ENCODE measurements at places on chromosomes 7 and 10. TPM values are rescaled to one million over a fixed set of nuclear protein-coding genes. Genes with fewer than 3 reads are reported as not detected.

Gene MYL10
- total RNA-seq = not detected

Gene SPDYE16
- total RNA-seq = 0.24 TPM

Gene CDK14
- 43.2 TPM for total RNA-seq

Gene NPC1L1
- not detected for total RNA-seq

Gene NEUROD6
- not detected for total RNA-seq

- peaks cover 40% of the 10 kb centered on the region for H3K4me1 ChIP-seq
- DNase-seq = no peak
- no peak overlapping the region for H3K4me3 ChIP-seq
- H3K36me3 ChIP-seq = no peaks in the 10 kb centered on the region
- H3K27ac ChIP-seq = no peak overlapping the region
- no peaks in the 10 kb centered on the region for H3K27me3 ChIP-seq
Measured at GRCh38 chr10:101832325-101832771, 11.3 kb downstream of the KCNIP2 start.

- DNase-seq = no peak
- no peaks in the 10 kb centered on the region for H3K27me3 ChIP-seq
- H3K27ac ChIP-seq = no peak overlapping the region
- no peak overlapping the region for H3K4me3 ChIP-seq
Measured at GRCh38 chr10:19974138-19974537, 157.9 kb downstream of the PLXDC2 start.

- no peak overlapping the region for H3K27ac ChIP-seq
- no peaks in the 10 kb centered on the region for H3K27me3 ChIP-seq
- H3K4me1 ChIP-seq = peaks cover 15% of the 10 kb centered on the region
Measured at GRCh38 chr7:106729720-106730385, 68.9 kb upstream of the CCDC71L start.

- H3K4me3 ChIP-seq = no peak overlapping the region
- H3K36me3 ChIP-seq = no peaks in the 10 kb centered on the region
- peaks cover 27% of the 10 kb centered on the region for H3K4me1 ChIP-seq
Measured at GRCh38 chr10:33120700-33121099, 162.7 kb upstream of the ITGB1 start.

Data from upper lobe of left lung (tissue), 6 donors.